ENCODE measurements at places on chromosomes 4 and X.

GRCh38 chrX:103536071-103536470 lies 16.8 kb upstream of the RAB40A start:
- no peak for DNase-seq

GRCh38 chr4:159495515-159496236 lies 392.8 kb downstream of the RAPGEF2 start:
- DNase-seq: no peak

DNA sequence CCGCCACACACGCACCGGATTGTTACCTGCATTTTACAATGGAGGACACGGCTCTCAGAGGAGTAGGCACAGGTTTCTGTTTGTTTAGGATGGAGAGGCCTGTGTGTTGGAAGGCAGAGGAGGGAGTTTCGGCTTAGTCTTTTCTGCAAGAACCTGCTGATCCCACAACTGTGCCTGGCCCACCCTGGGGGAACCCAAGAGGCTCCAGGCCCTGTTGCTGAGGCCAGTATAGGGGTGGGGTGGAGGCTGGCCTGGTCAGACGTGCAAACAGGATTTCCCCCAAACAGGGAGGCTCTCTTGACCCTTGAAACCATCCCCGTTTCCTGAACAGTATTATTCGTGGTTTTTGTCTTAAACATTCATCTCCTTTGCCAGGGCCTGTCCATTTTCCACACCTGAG lies 772 bp upstream of the SLC49A3 start:
- DNase-seq: no peak

DNA sequence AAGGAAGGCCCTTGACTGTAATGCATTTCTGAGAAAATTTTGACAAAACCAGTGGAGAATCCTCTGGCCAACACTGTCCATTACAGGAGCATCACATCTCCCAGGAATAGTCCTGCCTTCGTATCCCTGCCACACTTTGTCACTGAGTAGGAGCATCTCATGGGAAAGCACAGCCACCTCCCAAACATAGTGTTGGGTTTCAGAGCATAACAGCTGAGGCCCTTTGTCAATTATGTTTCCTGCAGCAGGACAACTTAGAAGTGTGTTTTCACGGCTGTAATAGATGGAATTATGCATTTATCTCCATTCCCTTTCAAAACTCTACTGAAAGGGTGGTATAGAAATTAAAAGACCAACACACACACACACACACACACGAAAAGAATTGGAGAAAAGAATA lies 91.1 kb upstream of the SMAD1 start:
- no peak for DNase-seq

- DNase-seq: no peak
These were observed 50.5 kb downstream of the SLC4A4 start for GRCh38 chr4:71389149-71389827.

DNA sequence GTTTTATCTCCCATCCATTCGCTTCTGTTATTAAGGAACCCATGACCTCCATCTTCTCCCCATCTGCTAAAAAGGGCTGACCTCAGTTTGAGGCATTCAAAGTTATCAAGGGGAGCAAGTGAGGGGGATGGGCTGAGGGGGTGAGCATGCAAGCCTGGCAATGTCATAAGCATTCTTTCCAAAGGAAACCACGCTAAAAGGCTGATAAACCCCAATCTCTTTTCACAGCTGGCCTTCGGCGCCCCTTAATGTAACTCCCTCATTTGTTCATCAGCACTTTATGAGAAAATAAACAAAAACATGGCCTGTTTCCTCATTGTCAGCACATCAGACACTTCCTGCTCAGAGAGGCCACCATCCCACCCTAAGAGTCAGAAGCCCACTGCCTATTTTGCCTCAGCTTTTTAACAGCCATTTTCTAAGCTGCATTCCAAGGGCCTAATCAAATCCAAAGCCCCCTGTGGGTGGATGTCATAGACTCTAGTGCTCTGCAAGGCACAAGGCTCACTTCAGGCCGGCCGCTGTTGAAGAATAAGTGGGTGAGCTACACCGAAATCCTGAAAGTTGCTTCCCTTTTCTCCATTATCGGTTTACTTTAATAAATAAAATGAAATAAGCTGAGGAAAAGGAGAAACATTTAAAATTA lies 92.0 kb upstream of the SRD5A3 start:
- no peak for DNase-seq

DNA sequence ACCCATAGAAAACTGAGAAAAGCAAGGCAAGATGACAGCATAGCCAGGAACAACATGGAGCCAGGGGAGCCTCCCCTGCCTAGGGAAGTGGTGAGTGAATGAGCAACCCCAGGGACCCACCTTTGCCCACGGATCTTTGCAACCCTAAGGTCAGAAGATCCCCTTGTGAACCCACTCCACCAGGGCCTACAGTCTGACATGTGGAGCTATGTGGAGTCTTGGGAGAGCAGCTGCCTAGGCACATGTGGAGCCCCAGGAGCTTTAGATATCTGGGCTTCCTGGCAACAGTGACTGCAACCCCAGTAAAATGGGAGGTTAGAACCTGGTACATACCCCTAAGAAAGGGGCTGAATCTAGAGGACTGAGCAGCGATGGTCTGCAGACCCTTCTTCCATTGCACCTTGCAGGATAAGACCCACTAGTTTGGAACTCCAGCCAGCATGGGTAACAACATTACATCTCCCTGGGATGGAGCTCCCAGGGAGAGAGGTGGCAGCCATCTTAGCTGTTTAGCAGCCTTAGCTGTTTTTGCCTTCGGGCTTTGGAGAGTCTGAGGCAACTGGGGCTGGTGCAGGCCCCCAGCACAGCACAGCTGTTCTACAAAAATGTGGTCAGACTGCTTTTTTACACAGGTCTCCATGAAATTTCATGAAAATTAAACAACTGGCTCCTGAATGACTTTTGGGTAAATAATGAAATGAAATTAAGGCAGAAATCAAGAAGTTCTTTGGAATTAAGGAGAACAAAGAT lies 104.7 kb upstream of the TRIM2 start:
- no peak for DNase-seq

- no peak for DNase-seq
These were observed 108.4 kb upstream of the ZCCHC13 start for GRCh38 chrX:74195605-74196004.

- no peak for DNase-seq
These were observed 106.1 kb downstream of the EFNB1 start for GRCh38 chrX:68934922-68935321.

GRCh38 chr4:8308144-8308543 lies 38.6 kb downstream of the HTRA3 start:
- no peak for DNase-seq

GRCh38 chr4:108852691-108853090 lies 89.8 kb upstream of the ETNPPL start:
- peak; percentile 40 for DNase-seq

DNA sequence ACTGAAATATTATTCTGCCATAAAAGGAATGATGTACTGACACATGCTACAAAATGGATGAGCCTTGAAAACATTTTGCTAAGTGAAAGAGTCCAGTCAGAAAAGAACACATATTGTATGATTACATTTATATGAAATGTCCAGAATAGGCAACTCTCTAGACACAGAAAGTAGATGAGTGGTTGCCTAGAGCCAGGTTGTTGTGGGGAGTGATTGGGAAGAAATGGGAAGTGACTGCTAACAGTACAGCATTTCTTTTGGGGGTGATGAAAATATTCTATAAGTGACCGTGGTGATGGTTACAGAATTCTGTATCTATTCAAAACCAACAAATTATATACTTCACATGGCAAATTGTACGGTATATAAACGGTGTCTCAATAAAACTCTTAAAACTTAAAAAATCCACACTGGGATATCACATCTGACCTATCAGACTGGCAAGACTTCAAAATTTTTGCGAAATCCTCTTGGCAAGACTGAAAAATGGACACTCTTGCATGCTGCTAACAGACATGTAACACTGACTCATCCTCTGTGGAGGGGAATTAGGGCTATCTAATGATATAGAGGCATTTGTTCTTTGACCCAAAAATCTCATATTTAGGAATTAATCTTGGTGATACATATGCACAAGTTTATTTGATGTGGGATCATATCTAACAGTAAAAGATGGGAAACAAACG lies 71.8 kb downstream of the FAM13A start:
- DNase-seq: no peak

- DNase-seq: no peak
These were observed 96.6 kb downstream of the STPG2 start for GRCh38 chr4:98046665-98047064.

DNA sequence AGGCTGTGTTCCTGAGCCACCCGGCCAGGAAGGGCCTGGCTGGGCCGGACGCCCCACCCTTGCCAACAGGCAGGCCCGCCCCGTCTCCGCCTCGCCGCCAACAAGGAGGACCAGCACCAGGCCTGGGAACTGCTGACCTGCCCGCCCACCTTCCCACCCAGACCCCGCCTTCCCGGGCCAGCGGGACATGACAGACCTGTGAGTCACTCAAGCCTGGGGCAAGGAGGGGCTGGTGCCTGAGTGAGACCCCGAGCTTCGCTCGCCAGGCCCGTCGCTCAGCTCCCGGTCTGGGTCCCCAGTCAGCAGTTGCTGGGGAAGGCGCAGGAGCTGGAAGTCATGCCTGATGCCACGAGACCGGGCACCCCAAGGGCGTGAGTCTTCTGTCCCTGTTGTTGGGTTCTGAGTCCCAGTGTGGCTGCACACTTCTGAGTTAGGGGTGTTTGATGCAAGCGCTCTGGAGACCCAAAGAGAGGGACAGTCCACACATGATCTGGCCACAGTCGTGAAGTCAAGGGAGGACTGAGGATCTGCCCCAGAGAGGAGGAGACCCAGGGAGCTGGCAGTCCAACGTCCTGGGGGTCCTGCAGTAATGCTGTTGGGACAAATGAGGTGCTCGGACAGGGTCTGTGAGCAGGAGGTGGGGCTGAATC lies at the start of gene DNASE1L1:
TSS of gene DNASE1L1 (minus strand) at position 33 of the 650 bp plus-strand sequence. CDS start 3,686 bp downstream, outside the sequence.
- peak; percentile 95 for DNase-seq

DNA sequence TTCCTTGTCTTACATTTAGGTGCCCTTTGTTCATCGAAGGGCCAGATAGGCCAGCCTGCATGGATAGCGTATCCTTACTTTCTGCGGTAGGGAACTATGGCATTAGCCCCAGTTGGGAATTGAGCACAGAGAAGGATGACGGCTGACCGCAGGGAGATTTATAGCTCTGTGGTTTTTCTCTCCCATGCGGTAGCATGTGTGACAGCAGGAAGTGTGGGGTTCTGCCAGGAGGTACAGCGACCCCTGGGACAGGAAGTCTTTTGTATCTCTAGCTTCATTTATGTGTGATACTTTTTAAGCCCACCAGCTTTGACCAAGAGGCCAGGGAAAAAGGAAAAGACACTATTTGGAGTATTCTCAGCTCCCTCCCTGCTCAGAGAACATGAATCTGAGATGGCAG lies 33.1 kb downstream of the GAB3 start:
- peak; percentile 95 for DNase-seq

DNA sequence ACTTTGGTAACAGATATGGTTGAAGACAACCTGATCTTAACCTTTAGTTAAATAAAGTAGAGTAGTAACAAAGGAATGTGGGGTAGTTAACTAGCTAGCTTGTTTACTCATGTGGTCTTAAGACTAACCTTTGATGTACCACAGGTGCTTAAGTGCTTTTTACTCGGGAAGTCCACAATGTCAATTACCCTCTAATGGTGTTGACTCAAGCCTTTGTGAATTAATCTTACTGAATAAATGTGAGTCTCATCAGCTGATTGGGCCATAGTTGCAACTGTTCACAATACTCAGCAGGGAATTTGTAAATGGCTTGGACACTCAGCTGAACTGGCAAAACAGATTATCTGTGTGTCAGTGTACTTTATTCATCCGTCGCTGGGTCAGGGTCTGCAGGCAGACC lies 119.0 kb upstream of the UGT8 start:
- no peak for DNase-seq
